ENCODE measurements at places on chromosomes 16 and 17. TPM values are rescaled to one million over a fixed set of nuclear protein-coding genes. Genes with fewer than 3 reads are reported as not detected.

The OTOP2 gene
- total RNA-seq, result not detected

The FADS6 gene
- not detected for total RNA-seq

The AGRP gene
- not detected for total RNA-seq

The SPAG5 gene
- 46.1 TPM for total RNA-seq

The ASGR1 gene
- 1.2 TPM for total RNA-seq

The WFIKKN2 gene
- total RNA-seq, result 0.15 TPM

The GHDC gene
- 16.1 TPM for total RNA-seq

The FOXF1 gene
- total RNA-seq, result 39.0 TPM

The CEMP1 gene
- total RNA-seq, result not detected

The SCNN1G gene
- total RNA-seq, result not detected

The ACSM2A gene
- total RNA-seq, result not detected

The COPZ2 gene
- total RNA-seq, result 56.3 TPM

The IL21R gene
- 2.2 TPM for total RNA-seq

The TRIM72 gene
- total RNA-seq, result not detected

The RDM1 gene
- 0.87 TPM for total RNA-seq

The TIGD7 gene
- 6.0 TPM for total RNA-seq

The KRTAP3-2 gene
- not detected for total RNA-seq

The CD300E gene
- not detected for total RNA-seq

The SPNS3 gene
- not detected for total RNA-seq

The ITGB4 gene
- total RNA-seq, result 0.50 TPM

The GNAO1 gene
- under 0.01 TPM for total RNA-seq

Measured in smooth muscle cell of trachea (primary cell).